Sigmoid colon (tissue), 7 donors: ENCODE measurements at places on chromosomes 2 and 18. TPM values are rescaled to one million over a fixed set of nuclear protein-coding genes. Genes with fewer than 3 reads are reported as not detected.

DNA sequence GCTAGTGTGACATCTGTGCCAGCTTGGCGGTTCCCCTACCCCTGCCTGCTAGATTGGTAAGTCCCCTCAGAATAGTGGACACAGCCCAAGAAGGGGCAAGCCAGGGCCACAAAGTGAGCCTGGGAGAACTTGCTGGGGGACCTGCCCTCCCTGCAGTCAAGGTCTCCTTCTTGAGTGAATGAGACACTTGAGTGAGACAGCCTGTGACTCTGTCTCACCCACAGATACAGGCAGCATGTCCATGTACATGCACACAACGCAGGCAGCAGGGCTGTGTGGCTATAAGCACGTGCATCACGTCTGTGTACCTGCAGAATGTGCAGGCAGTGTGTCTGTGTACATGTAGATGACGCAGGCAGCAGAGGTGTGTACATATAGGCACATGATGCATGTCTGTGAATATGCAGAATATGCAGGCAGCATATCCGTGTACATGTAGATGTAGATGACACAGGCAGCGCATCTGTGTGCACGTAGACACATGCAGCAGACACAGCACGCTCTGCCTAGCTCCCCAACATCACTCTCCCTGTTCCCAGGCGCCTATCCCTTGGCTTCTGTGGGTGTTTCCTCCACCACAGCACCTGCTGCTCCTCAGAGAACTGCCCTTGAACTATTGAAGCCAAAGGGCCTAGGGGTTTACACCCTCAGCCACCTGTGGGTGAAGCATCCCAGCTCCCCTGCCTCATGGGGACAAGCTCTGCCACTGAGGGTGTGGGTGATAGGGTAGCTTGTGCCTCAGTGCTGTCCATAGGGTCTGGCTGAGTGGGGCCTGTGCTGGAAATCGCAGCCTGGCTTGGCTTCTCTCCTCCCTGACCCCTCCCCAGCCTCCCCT, 147.2 kb upstream of the TWIST2 start:
- H3K27me3 ChIP-seq = no peaks in the 10 kb centered on the region
- peak overlapping the region; percentile 67 for H3K27ac ChIP-seq
- no peak overlapping the region for H3K4me3 ChIP-seq
- peaks cover 54% of the 10 kb centered on the region for H3K4me1 ChIP-seq

The CARF gene
- total RNA-seq = 15.9 TPM

The PRADC1 gene
- 68.1 TPM for total RNA-seq

DNA sequence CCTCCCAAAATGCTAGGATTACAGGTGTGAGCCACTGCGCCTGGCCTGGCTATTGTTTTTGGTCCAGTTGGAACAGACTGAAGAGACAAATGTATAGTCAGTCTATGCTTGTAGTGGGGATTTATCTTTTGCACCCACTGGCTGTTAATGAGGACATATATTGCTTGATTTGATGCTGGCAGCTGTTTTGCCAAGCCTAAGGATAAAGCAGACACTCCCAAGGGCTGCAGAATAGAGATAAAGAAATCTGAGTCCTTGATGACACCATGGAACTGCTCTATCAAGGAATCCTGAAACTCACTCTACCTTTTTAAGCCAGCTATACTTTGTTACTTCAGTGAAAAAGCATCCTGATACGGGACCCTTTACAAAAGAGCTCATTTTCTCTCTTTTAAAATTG, 43.1 kb upstream of the ENOSF1 start:
- H3K27me3 ChIP-seq = no peaks in the 10 kb centered on the region
- peaks cover 4% of the 10 kb centered on the region for H3K36me3 ChIP-seq
- no peak for DNase-seq
- no peaks in the 10 kb centered on the region for H3K4me1 ChIP-seq

DNA sequence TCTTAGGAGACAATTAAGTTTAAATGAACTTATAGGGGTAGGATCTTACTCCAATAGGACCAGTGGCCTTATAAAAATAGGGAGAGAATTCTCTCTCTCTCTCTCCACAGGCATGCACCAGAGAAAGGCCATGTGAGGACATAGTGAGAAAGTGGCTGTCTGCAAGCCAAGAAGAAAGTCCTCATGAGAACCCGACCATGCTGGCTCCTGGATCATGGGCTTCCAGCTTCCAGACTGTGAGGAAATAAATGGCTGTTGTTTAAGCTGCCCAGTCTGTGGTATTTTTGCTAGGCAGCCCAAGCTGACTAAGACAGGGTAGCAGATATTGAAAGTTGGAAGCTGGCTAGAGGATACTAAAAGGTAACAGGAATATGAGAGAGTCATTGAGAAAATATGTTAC, 454.0 kb downstream of the NBAS start:
- no peak overlapping the region for H3K4me3 ChIP-seq
- no peaks in the 10 kb centered on the region for H3K27me3 ChIP-seq
- no peak for DNase-seq
- peaks cover 15% of the 10 kb centered on the region for H3K4me1 ChIP-seq
- no peaks in the 10 kb centered on the region for H3K36me3 ChIP-seq

The COL4A3 gene
- total RNA-seq = 0.68 TPM

GRCh38 chr2:195586062-195586714, 70.8 kb upstream of the SLC39A10 start:
- H3K27ac ChIP-seq = no peak overlapping the region
- no peaks in the 10 kb centered on the region for H3K27me3 ChIP-seq
- H3K36me3 ChIP-seq = no peaks in the 10 kb centered on the region
- peaks cover 6% of the 10 kb centered on the region for H3K4me1 ChIP-seq

- H3K27me3 ChIP-seq = no peaks in the 10 kb centered on the region
- no peaks in the 10 kb centered on the region for H3K36me3 ChIP-seq
- no peaks in the 10 kb centered on the region for H3K4me1 ChIP-seq
- no peak overlapping the region for H3K4me3 ChIP-seq
- DNase-seq = no peak
These were observed 125.7 kb downstream of the GALNT1 start for GRCh38 chr18:35707247-35707646.

The PNKD gene
- 73.1 TPM for total RNA-seq

DNA sequence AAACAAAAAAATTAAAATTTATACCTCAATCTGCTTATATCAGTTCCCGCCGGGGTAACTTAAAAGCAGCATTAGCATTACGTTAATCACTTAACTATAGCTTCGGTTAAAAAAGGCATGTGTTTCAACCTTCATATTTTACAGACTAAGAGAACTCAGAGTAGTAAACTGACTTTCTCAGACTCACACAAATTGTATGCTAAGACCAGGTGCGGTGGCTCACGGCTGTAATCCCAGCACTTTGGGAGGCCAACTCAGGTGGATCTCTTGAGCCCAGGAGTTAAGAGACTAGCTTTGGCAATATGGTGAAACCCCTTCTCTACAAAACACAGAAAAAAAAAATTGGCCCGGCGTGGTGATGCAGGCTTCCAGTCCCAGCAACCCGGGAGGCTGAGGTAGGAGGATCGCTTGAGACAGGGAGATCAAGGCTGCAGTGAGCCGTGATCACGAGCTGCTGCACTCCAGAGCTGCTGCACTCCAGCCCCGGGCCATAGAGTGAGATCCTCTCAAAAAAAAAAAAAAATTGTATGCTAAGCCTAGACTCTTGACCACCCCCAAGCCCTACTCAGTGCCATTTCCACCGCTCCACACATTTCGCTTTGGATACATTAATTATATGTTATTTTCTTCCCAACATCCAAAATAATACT, 2.4 kb downstream of the HNRNPLL start:
- no peak for DNase-seq
- H3K4me1 ChIP-seq = peaks cover 67% of the 10 kb centered on the region
- H3K27me3 ChIP-seq = no peaks in the 10 kb centered on the region
- peak overlapping the region; percentile 97 for H3K4me3 ChIP-seq

The PIEZO2 gene
- total RNA-seq = 27.8 TPM

GRCh38 chr2:193539188-193539587, 1344.5 kb upstream of the TMEFF2 start:
- no peaks in the 10 kb centered on the region for H3K36me3 ChIP-seq
- no peak overlapping the region for H3K27ac ChIP-seq
- DNase-seq = no peak
- H3K4me3 ChIP-seq = no peak overlapping the region
- no peaks in the 10 kb centered on the region for H3K4me1 ChIP-seq

GRCh38 chr2:11910971-11911370, 164.5 kb downstream of the LPIN1 start:
- H3K36me3 ChIP-seq = no peaks in the 10 kb centered on the region
- no peak for DNase-seq
- no peaks in the 10 kb centered on the region for H3K4me1 ChIP-seq
- no peaks in the 10 kb centered on the region for H3K27me3 ChIP-seq
- no peak overlapping the region for H3K4me3 ChIP-seq

The CPLX4 gene
- total RNA-seq = not detected

GRCh38 chr18:37570336-37570930, 4.8 kb upstream of the CELF4 start:
- H3K27ac ChIP-seq = no peak overlapping the region
- peaks cover 44% of the 10 kb centered on the region for H3K27me3 ChIP-seq
- peaks cover 23% of the 10 kb centered on the region for H3K4me1 ChIP-seq
- no peak for DNase-seq

- H3K27me3 ChIP-seq = no peaks in the 10 kb centered on the region
- no peak overlapping the region for H3K4me3 ChIP-seq
- DNase-seq = no peak
These were observed 5.6 kb downstream of the STRN start for GRCh38 chr2:36960773-36961172.

- H3K27me3 ChIP-seq = no peaks in the 10 kb centered on the region
- H3K27ac ChIP-seq = no peak overlapping the region
- H3K4me3 ChIP-seq = no peak overlapping the region
- H3K36me3 ChIP-seq = no peaks in the 10 kb centered on the region
These were observed 62.6 kb upstream of the KCNE4 start for GRCh38 chr2:222989431-222989830.

The STON1 gene
- 194 TPM for total RNA-seq

The REG3A gene
- total RNA-seq = not detected

DNA sequence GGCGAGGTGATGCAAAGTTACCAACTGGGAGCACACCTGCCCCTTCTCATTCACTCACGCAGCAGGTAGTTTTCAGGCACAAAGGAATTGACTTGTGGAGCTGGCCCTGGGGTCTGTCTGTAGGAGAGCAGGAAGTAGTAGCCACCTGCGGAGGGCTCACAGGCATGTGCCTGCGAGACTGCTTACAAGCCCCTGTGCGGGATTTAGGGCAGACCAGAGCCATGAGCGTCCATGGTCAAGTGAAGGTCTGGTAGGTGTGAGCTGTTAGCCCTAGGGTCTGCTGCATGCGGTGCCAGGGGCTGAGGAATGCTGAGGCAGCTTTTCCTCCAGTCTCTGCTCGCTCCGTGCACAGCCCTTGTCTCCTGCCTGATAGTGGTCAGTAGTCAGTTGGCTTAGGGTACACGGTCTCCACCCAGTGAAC, 18.9 kb downstream of the INPP4A start:
- H3K4me3 ChIP-seq = no peak overlapping the region
- H3K36me3 ChIP-seq = no peaks in the 10 kb centered on the region
- peak; percentile 54 for DNase-seq
- H3K27ac ChIP-seq = no peak overlapping the region

- no peak overlapping the region for H3K4me3 ChIP-seq
- no peak for DNase-seq
- no peaks in the 10 kb centered on the region for H3K4me1 ChIP-seq
- no peaks in the 10 kb centered on the region for H3K36me3 ChIP-seq
These were observed 195.5 kb downstream of the L3MBTL4 start for GRCh38 chr18:6219116-6219717.

The ASXL3 gene
- 8.7 TPM for total RNA-seq
